IMR-90 (cell line): ENCODE measurements at places on chromosomes 4 and X. TPM values are rescaled to one million over a fixed set of nuclear protein-coding genes. Genes with fewer than 3 reads are reported as not detected.

GRCh38 chrX:68440442-68440841, 7.1 kb upstream of the OPHN1 start:
- H3K4me1 ChIP-seq = no peaks in the 10 kb centered on the region
- no peak overlapping the region for H3K4me3 ChIP-seq
- peaks cover 2% of the 10 kb centered on the region; the same call in 1 of the 2 replicates for H3K27me3 ChIP-seq
- no peak overlapping the region for H3K27ac ChIP-seq

DNA sequence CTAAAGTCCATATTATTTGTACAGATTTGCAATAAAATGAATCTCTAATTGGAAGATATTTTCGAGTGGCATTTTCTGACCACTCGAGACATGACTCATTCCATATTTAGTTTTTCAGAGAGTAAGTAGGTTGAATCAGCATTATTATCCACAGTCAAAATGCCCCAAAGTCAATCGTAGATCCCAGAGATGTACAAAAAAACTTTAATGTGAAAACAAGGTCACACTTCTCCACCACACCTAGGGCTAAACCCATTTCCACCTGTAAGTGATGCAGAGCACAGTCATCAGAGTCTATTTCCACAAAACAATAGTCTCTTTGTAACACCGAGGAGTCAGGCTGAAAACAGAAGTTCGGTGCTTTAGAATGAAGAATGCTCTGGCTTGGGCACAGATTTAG, 117.1 kb upstream of the TENM3 start:
- no peaks in the 10 kb centered on the region for H3K27me3 ChIP-seq

DNA sequence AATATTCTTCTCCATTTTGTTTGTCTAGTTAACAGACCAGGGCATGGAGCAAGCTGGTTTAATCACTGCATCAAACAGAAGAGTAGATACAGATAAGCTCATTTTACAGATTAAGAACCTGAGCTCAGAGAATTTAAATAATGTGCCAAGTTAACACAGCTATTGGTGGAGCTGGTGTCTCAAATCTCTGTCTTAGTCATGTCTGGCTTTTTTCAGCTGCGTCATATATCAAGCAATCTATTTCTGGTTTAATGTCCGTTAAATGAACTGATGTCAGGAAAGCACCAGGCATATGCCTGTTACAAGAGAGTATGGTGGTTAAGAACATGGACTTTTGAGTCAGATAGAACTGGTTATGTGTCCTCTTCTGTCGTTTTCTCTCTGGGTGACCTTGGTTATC, 79.8 kb upstream of the ADGRA3 start:
- no peaks in the 10 kb centered on the region for H3K4me1 ChIP-seq
- H3K4me3 ChIP-seq = no peak overlapping the region
- H3K27me3 ChIP-seq = no peaks in the 10 kb centered on the region
- H3K36me3 ChIP-seq = no peaks in the 10 kb centered on the region

GRCh38 chrX:140710710-140711109, 1.2 kb downstream of the LINC00632 start:
- H3K27me3 ChIP-seq = no peaks in the 10 kb centered on the region
- H3K4me3 ChIP-seq = no peak overlapping the region
- H3K36me3 ChIP-seq = no peaks in the 10 kb centered on the region
- DNase-seq = no peak
- no peaks in the 10 kb centered on the region for H3K4me1 ChIP-seq

GRCh38 chrX:68648960-68649359, 1.5 kb downstream of the STARD8 start:
- no peaks in the 10 kb centered on the region for H3K36me3 ChIP-seq
- DNase-seq = peak; percentile 26
- H3K27ac ChIP-seq = no peak overlapping the region
- H3K4me3 ChIP-seq = no peak overlapping the region

DNA sequence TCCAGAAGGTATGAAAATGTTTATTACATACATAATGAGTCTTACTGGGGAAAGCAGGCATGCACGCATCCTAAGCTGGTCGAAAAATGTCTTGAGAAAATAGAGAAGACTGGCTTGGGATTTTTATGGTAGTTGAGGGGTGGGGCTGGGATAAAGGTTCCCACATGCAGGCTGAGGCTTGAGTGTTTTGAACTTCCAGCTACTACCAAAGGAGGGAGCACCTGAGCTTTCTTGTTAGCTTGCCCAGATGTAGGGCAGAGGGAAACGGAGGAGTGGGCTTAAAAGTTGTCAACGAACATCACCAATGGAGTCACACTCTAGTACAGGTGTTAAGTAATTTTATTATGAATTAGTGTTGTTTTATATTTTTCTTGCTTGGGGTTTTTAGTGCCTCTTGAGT, 39.6 kb upstream of the SRPX start:
- DNase-seq = peak; percentile 11
- no peaks in the 10 kb centered on the region for H3K36me3 ChIP-seq
- H3K27me3 ChIP-seq = no peaks in the 10 kb centered on the region
- H3K4me3 ChIP-seq = no peak overlapping the region
- H3K4me1 ChIP-seq = no peaks in the 10 kb centered on the region; the same call in 1 of the 2 replicates
- H3K27ac ChIP-seq = no peak overlapping the region

DNA sequence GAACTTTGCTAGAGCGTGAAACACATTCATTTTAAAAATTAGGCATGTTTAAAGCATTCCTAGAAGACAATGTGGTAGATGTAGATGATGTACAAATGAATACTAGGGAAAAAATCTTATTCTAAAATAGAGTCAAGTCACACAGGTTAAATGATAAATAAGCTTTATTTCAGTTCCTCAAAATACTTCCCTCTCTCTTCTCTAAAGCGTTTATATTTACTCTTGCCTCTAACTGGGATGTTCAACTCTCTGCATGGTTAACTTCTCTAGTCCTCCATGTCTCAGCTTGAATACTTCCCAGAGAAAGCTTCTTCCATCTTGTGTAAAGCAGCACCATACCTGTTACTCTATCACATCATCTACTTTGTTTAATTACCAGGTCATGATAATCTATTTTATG, 30.9 kb upstream of the GLRA3 start:
- H3K36me3 ChIP-seq = no peaks in the 10 kb centered on the region
- H3K27me3 ChIP-seq = no peaks in the 10 kb centered on the region
- no peak overlapping the region for H3K4me3 ChIP-seq
- no peak for DNase-seq

DNA sequence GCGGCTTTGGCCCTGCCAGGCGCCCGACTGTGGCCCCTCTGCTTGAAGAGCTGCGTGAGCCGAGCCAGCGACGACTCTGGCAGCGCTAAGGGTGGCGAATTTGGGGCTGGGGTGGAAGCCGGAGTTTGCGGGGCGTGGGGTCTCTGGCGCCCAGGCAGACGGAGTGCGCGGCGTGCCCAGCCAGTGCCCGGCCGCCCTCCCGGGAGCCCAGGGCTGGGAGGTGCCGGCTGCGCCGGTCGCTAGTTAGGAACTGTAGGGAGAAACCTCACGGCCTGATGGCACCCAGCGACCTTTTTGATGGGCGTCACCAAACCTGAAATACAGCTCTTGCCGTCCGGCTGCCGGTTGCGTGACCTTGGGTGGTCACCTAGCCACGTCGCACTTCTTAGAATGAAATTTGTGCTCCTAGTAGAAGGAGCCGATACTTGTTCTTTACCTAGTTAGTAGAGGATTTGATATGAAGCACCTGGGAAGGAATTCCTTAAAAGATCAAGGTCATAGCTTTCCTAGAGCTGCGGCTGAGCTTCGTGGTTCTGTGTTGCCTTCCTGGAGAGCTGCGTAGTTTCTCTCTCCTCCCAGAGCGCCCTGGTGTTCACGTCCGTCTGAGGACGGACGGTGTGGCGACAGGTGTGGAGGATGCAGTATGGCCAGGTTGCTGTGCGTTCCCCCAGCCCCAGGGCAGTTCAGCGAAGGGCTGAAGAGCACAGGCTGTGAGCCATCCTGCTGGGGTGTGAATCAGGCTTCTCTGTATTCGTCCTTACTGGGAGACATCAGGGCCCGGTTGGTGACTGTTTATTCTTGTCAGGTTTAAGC, 680 bp downstream of the MAEA start:
- H3K27ac ChIP-seq = peak overlapping the region; percentile 60
- H3K4me3 ChIP-seq = peak overlapping the region; percentile 92
- H3K27me3 ChIP-seq = no peaks in the 10 kb centered on the region
- peaks cover 3% of the 10 kb centered on the region; the same call in 1 of the 2 replicates for H3K36me3 ChIP-seq
- DNase-seq = peak; percentile 4
- peaks cover 4% of the 10 kb centered on the region for H3K4me1 ChIP-seq

DNA sequence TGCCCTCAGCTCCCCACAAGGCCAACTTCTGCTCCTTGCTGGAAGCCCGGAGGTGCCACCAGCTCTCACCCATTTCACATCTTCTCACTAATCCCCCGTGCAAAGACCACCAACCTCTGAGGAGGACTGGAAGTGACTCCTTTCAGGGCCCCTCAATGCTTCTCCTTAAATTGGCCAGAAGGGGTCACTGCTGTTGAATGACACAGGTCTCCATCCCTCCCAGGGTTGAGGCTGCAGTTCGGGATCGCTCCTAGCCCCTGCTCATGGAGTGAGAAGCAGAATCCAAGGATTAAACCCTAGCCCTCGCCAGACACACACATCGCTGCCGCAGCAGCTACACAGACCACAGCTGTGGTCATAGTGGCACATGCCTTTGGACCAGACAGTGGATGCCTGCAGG, 279.5 kb upstream of the TAPT1 start:
- peak; percentile 23 for DNase-seq
- H3K4me3 ChIP-seq = no peak overlapping the region
- peaks cover 16% of the 10 kb centered on the region for H3K36me3 ChIP-seq
- no peak overlapping the region for H3K27ac ChIP-seq
- no peaks in the 10 kb centered on the region for H3K4me1 ChIP-seq
- H3K27me3 ChIP-seq = no peaks in the 10 kb centered on the region

GRCh38 chr4:38905652-38906385, 38.2 kb downstream of the FAM114A1 start:
- no peak for DNase-seq
- H3K27me3 ChIP-seq = no peaks in the 10 kb centered on the region
- 0 out of 2 replicates have a peak, but pooled peaks cover 2% of the 10 kb centered on the region for H3K4me1 ChIP-seq

GRCh38 chr4:18999595-18999994, 978.0 kb upstream of the LCORL start:
- no peak overlapping the region for H3K27ac ChIP-seq
- H3K27me3 ChIP-seq = no peaks in the 10 kb centered on the region
- no peaks in the 10 kb centered on the region for H3K4me1 ChIP-seq
- H3K36me3 ChIP-seq = no peaks in the 10 kb centered on the region
- no peak overlapping the region for H3K4me3 ChIP-seq

CT45A5 gene
- not detected in 2 replicates for total RNA-seq

ITM2A gene
- total RNA-seq = not detected in 2 replicates

PCGF3 gene
- 40.0 and 45.0 TPM in 2 replicates for total RNA-seq

DCTD gene
- 84.2 and 90.3 TPM in 2 replicates for total RNA-seq

TSPYL2 gene
- 19.2 and 20.6 TPM in 2 replicates for total RNA-seq
